ENCODE measurements at places on chromosomes 6 and 20. TPM values are rescaled to one million over a fixed set of nuclear protein-coding genes. Genes with fewer than 3 reads are reported as not detected.

MICB gene
- 1.2 TPM for total RNA-seq

TULP1 gene
- not detected for total RNA-seq

DNA sequence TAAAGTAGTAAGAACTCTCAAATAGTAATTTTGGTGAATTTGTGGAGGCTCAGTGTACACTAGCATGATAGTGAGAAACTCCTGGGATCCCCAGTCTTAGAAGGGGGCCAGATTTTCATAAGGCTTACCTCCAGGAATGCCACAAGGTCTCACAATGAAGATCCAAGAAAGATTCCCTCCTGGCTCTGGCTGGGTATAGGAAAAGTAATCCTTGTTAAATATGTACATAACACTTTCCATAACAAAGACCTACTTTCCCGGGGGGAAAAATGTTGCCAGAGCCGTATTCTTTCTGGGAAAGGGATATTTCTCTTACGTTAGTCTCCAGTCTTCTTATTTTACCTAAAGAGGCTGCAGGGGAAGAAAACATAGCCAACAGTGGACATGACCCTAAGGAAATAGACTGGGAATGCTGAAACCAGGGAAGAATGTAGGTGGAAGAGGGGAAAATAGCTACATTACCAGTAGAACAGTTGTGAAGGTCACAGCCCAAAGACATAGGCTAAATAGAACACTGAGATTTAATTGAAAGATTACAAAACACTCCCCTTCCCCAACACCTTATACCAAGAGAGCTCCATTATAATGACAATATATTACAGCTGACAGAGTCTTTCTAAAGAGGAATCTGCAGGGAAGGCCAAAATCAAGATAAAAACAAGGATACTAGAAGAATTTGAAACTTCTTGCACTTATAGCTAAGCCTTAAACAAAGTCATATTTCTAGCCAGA lies 34.9 kb upstream of the ISM1 start:
- no peaks in the 10 kb centered on the region for H3K27me3 ChIP-seq
- no peak for DNase-seq
- H3K4me1 ChIP-seq: no peaks in the 10 kb centered on the region
- no peak overlapping the region for H3K27ac ChIP-seq

DNA sequence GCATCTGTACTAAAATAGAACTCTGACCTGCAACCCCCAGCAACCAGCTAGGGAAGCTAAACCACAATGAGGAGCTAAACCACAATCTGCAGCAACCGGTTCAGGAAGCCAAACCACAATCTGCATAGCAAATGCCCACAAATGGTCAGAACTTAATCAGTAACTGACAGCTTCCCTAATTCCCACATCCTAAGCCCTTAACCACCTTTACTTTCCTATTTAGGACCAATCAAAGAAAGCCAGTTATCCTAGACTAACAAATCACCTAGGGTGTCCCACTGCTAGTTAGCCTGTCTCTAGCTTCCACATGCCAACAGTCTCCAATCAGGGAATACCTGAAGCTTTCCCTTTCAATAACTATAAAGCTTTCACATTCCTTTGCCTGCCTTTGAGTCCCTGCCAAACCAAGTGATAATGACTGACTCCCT lies 424.6 kb upstream of the PTCHD4 start:
- H3K4me1 ChIP-seq: no peaks in the 10 kb centered on the region
- no peak overlapping the region for H3K27ac ChIP-seq
- H3K27me3 ChIP-seq: no peaks in the 10 kb centered on the region
- H3K36me3 ChIP-seq: no peaks in the 10 kb centered on the region
- no peak for DNase-seq

- no peak overlapping the region for H3K27ac ChIP-seq
- no peaks in the 10 kb centered on the region for H3K27me3 ChIP-seq
- DNase-seq: no peak
- H3K4me3 ChIP-seq: no peak overlapping the region
- H3K36me3 ChIP-seq: no peaks in the 10 kb centered on the region
Measured at GRCh38 chr20:7038029-7038428, 270.5 kb downstream of the BMP2 start.

GRCh38 chr6:166738386-166739116 lies 111.5 kb upstream of the RPS6KA2 start:
- H3K4me3 ChIP-seq: no peak overlapping the region
- no peak for DNase-seq
- no peaks in the 10 kb centered on the region for H3K27me3 ChIP-seq
- H3K4me1 ChIP-seq: no peaks in the 10 kb centered on the region
